Fibroblast of skin of right biceps (primary cell): ENCODE measurements at places on chromosomes 4 and X.

GRCh38 chrX:53950130-53950733, 94.0 kb downstream of the PHF8 start:
- DNase-seq: no peak

GRCh38 chrX:78314561-78314960, 12.8 kb downstream of the CYSLTR1 start:
- no peak for DNase-seq

GRCh38 chrX:13669246-13669737, 16.4 kb downstream of the TCEANC start:
- peak; percentile 93 for DNase-seq

DNA sequence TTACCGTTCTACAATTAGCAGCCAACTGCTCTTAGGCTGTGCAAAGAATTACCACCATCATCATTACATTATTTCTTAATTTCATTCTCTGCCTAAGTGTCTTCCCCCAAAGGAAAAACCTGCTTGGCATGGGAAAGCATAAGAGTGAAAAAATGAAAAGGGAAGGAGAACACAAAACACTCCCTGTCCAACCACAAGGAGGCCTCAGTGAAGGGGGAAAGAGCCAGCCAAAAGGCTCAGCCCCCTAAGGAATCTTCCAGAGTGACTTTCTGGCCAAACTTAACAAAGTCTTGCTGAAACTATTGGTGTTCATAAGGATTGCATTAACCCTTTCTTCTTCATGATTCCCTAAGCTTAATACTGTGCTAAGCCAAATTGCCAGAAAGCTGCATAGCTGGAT, 287.4 kb downstream of the SMARCA1 start:
- peak; percentile 8 for DNase-seq

GRCh38 chrX:7019555-7019954, 128.0 kb upstream of the STS start:
- no peak for DNase-seq

DNA sequence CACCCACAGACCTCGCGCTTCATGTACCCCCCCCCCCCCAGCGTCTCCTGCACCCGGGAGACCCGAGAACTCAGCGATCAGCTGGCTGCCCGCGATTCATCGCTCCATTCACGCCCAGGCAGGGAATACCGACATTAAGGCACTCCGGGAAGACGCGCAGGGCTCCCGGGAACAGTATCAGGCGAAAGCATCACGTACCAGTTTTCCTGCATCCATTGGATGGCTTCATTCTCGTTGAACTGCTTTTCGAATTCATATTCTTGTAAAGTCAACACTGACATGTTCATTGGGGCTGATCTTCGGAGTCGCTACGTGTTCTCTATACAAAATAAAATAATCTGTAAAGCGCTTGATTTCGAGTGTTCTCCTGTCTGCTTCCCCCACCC, 373 bp downstream of the ELOVL6 start:
- peak; percentile 39 for DNase-seq

DNA sequence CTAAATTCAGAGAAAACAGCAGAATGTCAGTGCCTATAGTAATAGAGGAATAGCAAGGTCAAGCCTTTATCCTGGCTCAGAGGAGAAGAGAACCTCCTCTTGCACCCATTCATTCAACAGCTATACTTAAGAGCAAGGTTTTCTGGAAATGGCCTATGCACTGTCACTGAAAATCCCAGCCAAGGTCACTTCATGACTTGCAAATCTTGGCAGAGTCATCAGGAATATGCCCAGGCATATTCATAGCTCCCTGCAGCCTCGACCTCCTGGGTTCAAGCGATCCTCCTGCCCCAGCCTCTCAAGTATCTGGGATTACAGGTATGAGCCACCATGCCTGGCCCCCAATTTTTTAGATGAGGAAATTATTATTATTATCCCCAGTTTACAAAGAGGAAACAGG, 35.8 kb upstream of the NOCT start:
- DNase-seq: no peak

GRCh38 chrX:10126044-10126443, 30.7 kb upstream of the CLCN4 start:
- no peak for DNase-seq
